Stimulated activated CD8-positive, alpha-beta memory T cell treated with anti-CD3 and anti-CD28 coated beads, Interleukin-4, amount 100 ng/mL, for 4 hours (primary cell): ENCODE measurements at places on chromosomes 1 and 21.

DNA sequence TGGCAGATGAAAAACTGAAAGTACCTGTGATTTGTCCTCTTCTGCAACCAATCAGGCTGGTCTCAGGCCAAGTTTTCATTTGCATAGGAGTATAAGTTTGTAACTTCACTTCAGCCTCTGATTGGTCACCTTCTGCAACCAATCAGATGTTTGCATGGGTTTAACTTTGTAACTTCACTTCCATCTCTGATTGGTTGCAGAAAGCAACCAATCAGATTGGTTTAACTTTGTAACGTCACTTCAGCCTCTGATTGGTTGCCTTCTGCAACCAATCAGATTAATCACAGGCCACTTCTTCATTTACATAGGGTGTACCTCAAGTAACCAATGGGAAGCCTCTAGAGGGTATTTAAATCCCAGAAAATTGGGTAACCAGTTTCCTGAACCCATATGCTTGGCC, 18.9 kb upstream of the TUT4 start:
- DNase-seq = no peak

- no peak for DNase-seq
These were observed 274.9 kb downstream of the RRAGC start for GRCh38 chr1:38584448-38585355.

GRCh38 chr1:82391712-82392111, 591.0 kb downstream of the ADGRL2 start:
- no peak for DNase-seq

DNA sequence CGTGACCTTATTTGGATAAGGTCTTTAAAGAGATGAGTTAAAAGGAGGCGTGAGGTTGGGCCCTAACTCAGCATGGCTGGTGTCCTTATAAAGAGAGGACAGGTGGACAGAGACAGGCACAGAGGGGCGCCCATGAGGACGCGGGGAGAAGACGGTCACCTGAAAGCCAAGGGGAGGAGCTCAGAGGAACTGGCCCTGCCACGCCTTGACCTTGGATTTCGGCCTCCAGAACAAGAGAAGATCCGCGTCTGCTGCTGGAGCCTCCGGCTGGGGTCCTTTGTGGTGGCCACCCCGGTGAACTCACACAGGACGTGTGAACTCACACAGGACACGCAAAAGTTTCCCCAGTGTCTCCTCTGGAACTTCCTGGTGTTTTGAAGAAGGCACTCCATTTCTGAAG, 122.7 kb downstream of the SIK1 start:
- DNase-seq = no peak

DNA sequence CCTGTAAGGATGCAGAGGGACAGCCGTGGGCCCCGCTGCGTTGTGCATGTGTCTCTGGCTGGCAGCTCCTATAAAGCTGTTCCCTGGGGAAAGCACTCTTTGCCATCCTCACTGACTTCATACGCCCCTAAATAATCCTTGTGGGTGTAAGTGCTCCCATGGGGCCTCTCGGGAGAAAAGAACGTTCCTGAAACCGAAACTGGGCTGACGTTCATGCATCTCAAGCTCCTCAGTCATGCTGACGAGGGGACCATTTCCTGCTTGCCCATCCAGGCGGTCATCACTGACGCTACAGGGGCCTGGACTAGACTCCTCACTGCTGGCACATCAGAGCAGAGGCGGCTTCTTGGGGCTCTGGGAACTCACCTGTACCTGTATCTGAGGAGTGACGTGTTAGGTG, 73.1 kb upstream of the USP24 start:
- DNase-seq = no peak

- no peak for DNase-seq
These were observed 9.2 kb downstream of the DDI2 start for GRCh38 chr1:15626269-15626950.

DNA sequence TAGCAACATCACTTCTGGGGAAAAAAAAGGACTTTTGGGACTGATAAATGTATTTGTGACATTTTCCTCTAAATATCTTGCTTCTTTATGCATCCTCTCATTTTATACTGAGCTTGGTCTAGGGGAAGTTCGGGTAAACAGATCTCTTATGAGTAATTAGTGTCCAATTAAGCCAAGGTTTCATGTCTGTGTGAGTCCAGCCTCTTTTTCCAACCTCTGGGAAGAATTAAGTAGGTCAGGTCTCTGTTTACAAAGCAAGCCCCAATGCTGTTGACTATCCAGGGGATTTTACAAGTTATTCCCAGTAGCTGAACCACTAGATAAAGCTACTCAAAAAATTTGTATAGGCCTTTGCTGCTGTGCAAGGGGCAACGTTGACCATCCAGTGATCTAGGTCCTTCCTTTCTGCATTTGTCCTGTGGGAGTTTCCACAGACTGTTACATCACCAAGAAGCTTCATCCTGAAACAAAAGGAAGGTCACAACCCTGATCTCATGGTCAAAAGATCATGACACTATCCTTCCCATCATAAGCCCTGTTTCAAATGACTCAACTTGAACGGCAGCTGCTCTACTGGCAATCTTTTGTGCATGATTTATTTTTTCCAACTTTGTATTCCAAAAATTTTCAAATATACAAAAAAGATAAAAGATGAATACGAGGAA, 74.3 kb downstream of the ETS2 start:
- DNase-seq = no peak
